Stimulated activated effector memory CD8-positive, alpha-beta T cell treated with anti-CD3 and anti-CD28 coated beads, Interleukin-12 subunit alpha, Interleukin-12 subunit beta, amount 100 ng/mL, for 72 hours (primary cell): ENCODE measurements at places on chromosomes 11 and 22.
A peak's percentile ranks its signal among the peaks of the same experiment; 100 is the strongest.

- DNase-seq, result no peak
Measured at GRCh38 chr11:17778956-17779860, 44.6 kb downstream of the KCNC1 start.

DNA sequence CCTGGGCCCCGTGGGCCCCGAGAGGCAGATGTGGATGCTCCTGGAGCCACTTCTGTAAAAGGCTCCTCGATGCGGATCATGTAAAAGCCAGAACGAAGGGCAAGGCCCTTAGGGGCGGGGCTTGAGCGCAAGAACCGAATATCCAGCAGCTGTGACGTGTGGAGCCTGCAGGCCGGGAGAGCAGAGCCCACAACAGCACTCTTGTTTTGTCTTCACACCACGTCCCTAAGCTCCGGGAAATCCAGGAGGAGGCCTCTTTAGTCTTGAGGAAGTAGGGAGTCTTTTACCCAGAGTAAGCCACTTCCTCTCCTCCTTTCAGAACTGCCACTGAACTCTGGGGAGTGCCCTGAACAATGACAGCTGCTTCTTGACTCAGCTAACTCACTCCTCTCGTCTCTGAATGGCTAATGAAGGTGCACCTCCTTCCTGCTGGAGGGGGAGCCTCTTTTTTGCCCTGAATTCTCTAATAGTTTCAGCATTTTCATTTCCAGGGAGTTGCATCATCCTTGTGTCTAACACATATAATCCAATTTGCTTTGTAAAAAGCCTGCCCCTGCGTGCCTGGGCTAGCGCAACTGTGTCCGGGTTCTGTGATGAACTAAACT is 12.5 kb downstream of the L3MBTL2 start:
- DNase-seq, result no peak

DNA sequence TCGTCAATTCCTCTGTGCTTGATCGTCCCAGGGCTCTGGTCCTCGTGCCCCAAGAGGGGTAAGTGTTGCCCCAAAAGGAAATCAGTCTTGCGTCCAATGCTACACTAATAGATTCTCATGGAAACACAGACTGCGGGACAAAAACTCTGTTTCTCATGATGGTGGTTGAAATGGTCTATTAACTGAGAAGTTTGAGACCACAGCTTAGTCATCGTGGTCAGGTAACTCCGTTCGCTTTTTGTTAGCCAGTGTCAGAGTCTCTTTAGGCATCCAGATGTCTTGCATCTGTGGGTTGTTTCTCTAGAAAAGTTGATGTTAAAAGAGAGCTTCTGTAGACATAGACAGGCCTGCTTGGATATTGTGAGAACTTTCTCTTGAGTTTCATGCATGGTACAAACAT is 104.6 kb upstream of the SORL1-AS1 start:
- DNase-seq, result no peak

DNA sequence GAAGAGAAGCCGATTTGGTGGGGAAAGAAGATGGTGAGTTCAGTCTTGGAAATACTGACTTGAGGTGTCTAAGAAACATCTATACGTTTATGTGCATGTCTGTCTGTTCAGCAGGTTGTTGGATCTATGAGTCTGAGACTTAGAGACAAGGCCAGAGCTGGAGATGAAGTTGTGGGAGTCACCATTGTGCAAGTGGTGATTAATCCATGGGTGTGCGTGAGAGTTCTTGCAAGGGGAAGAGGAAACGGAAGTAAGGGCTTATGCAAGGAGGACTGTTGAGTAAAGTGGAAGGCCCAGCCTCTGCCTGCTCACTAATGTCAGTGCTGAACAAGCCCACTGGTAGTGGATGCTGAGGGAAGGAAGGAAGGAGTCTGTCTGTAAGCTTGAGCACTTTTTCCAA is 9.7 kb downstream of the TMEM45B start:
- DNase-seq, result no peak

DNA sequence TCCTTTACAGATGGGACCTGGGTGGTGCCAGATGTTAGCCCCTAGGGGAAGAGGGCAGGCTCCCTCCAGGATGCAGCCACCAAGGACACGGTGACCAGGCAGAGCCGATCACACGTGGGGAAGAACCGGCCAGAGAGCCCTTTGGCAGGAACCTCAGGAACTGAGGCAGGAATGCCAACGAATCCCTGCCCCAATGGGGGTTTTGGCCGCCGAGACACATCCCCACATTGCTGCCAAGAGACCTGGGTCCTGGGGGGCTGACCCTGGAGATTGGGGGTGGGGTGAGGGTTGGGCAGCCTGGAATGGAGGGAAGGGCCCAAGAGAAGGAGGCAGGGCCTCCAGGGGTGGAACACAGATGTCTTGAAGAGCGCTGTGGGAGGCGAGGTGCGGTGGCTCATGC is 28.7 kb upstream of the LMO1 start:
- no peak for DNase-seq

- DNase-seq, result peak; percentile 64
Measured at GRCh38 chr22:21726650-21727049, 8.9 kb downstream of the YPEL1 start.

DNA sequence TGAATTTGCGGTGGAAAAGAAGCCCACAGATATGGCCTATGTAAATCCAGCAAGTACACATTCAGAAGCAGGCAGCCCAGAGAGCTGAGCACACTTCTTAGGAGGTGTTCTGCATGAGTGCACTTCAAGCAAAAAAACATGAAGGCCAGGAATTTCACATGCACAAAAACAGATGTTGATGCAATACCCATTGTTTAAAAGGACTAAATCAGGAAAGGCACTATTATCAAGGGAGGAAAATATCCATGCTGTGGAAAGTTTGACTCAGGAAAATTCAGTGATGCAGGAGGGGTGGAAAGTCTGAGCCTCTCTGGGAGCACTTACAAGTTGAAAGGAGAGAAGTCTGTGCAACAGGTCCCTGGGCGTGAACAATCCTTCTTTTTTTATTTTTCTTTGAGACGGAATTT is 15.8 kb upstream of the CARS1 start:
- DNase-seq, result no peak

DNA sequence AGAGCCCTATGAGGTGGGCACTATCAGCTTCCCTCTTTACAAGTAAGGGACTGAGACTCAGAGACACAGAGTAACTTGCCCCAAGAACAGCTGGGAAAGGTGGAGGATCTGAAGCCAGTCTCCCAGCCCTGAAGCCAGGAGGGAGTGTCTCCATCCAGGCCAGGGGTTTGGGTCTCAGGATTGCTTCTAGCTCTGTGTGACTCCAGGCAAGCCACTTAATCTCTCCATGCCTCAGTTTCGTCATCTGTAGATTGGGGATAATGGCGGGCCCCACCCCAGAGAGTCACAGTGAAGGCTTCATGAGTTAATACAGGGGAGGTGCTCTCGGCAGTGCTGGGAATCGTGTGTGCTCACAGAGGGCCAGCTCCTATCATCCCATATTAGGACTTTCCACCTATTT is 10.5 kb downstream of the MAP4K2 start:
- no peak for DNase-seq

DNA sequence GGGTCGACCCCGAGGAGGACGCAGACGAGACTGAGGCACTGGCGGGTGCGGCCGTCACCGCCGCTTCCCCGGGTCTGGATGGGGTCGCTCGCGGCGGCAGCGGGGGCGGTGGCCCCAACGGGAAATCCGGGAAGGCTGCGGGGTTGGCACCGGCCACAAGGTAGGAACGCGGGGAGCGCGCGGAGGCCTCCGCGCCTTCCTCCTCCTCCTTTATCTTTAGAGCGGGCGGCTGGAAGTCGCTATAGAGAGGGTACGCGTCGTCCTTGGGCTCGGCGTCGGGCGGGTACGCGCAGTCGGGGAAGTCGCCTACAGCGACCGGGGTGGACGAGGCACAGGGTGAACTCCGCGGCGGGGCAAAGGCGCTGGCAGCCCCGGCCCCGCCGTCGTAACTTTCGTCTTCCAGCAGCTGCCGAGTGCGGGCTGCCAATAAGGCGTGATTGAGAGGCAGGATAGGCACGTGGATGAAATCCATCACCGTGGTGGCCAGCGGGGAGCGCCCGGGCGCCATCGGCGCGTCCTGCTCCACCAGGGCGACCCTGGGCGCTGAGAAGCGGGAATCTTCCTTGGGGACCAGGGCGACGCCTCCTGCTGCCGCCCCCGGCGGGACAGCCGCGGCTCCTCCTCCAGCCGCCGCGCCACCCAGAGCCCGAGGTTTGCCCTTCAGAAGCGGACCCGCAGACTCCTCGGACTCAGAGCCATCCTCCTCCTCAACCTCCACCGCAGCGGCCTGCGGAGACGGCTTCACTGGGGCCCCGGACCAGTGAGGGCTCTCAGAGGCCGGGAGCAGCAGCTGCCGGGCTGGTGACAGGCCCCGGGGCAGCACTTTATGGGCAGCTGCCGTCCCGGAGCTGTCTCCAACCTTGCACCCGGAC is 1.7 kb downstream of the PGR start:
- DNase-seq, result no peak

DNA sequence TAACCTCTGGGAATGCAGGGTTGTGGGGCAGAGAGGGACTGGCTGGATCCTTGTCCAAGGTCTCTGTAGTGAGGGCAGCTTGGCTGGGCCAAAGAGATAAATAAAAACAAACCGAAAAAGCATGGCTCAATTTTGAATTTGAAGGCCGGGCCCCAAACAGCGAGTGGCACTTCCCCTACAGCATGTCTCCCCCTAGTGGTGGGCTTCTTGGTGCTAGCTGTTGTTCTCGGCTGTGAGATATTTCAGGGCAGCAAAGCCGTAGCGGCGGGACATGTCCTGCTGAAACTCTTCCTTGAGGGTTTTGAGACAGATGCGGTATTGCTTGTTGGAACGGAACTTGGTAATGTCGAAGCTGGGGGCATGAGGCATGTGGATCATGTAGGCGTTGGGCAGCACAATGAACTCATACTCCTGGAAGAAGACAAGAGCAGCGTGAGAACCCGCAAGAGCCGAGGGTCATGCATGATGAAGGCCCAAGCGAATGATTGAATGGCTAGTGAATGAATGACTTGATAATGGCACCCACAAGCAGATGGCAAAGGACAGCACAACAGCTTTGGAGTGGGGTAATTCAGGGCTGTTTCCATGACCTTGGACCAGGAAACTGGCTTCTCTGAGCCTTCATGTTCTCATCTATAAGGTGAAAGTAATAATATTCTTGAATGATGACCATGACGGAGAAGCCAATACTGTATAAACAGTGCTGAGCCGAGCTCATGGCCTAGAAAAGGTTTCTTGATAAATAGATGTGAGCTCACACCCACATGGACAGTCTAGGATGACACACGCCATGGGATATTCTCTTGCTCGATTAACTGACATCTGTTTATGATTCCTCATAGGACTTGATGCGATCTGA is 216.3 kb upstream of the SYN3 start:
- DNase-seq, result no peak

DNA sequence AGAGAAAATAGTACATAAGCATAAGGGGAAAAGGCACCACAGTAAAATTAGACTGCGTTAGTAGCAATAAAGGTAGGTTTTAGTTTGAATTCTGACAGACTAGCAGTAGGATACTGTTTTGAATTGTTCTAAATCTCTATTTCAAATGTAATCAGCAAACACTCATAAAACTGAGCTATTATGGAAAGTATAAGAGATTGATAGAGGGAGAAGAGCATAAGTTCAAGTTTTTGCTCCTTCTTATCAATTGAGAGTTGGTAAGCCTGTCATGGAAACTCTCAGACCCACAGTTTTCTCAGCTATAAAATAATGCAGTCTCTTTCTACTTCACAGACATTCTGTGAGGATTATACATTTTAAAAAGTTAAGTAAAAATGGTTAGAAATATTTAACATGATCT is 840.2 kb upstream of the CNTN5 start:
- no peak for DNase-seq

- no peak for DNase-seq
Measured at GRCh38 chr22:42596336-42596735, 18.3 kb downstream of the POLDIP3 start.

- DNase-seq, result no peak
Measured at GRCh38 chr11:98871690-98872089, 149.1 kb upstream of the CNTN5 start.

GRCh38 chr22:47552024-47552423 is 789.6 kb downstream of the TBC1D22A start:
- DNase-seq, result no peak

DNA sequence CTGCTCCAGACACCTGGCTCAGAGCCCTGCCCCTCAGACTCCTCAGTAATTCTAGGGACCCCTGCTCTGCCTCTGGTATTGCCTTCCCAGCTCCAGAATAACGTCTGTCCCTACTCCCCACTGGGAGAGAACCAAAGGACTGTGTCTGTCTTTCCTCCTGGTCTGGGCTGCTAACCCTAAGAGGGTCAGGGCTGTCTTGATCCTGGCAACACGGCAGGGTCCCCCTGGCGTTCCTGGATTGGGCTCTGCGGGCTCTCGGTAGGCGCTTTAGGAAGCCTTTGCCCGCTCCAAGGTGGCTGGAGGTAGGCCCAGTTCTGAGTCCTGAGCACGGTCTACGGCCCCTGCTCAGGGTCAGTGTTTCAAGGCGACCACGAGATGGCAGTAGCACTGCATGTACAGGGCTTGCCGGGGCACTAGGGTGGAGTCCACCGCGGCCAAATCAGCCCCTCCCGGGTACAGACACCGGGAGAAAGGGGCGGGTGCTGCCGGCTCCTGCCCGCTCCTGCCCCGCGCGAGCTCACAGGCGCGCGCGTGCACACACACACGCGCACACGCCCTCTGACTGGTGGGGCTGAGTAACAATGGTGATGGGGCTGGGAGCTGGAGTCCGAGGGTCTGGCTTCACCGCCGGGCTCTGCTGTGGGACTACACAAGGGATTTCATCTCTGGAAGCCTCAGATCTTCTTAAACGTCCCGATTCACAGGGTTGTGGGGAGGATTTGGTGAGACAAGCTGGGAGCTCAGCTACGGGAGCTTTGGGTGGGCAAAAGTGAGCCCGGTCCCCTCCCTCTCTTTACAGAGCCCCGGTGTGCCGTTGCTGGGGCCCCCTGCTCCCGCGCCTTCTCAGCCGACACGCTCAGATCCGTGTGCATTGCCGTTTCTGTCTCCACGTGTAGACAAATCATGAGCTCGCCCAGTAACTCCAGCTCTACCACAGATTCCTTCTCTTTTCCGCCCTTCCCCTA is 30.1 kb upstream of the HMOX1 start:
- peak; percentile 91 for DNase-seq

- no peak for DNase-seq
Measured at GRCh38 chr22:48093981-48094380, 1331.5 kb downstream of the TBC1D22A start.

DNA sequence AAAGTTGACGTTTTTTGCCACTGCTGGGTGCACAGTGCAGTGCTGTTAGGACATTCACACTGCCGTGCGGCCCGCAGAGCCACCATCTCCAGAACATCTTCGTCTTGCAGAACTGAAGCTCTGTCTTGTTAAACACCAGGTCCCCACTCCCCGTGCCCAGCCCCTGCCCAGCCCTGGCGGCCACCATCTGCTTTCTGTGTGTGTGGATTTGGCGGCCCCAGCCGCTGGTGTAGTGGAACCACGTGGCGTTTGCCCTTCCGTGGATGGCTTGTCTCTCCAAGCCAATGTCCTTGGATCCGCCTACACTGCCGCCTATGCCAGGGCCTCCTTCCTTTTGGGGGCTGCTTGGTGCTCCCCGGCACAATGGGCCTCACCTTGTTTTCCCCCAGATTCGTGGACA is 8.2 kb upstream of the MUC5AC start:
- no peak for DNase-seq
